Peyer's patch (tissue), 4 donors: ENCODE measurements at places on chromosomes 7 and 10.

GRCh38 chr7:127928852-127929251, 102.4 kb downstream of the LRRC4 start:
- DNase-seq = no peak

DNA sequence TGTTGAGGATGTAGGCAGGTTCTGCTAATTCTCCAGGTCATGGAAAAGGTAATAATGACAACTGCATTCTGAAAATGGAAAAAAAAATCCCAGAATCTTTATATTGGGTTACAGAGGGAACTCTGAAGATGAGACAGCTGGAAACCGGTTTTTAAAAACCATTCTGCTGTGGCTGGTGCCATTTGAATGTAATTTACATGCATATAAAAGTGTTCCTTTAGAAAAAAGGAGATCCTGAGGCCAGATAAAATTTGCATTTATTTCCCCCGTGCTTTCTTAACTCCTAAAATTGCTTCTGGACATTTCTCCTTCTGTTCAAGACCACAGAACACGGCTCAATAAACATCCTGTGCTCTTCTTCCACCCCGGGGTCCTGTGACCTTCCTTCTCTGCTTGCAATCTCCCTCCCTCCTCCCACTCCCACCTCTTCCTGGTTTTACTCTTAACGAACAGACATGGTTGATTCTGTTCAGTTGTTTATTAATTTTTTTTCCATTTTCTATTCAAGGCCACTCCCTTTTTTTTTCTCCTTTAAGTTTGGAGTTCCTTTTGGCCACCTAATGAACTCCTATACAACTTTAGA, 41.6 kb downstream of the SH2D4B start:
- DNase-seq = no peak

- DNase-seq = no peak
Measured at GRCh38 chr7:30249316-30249715, 35.1 kb upstream of the ZNRF2 start.

DNA sequence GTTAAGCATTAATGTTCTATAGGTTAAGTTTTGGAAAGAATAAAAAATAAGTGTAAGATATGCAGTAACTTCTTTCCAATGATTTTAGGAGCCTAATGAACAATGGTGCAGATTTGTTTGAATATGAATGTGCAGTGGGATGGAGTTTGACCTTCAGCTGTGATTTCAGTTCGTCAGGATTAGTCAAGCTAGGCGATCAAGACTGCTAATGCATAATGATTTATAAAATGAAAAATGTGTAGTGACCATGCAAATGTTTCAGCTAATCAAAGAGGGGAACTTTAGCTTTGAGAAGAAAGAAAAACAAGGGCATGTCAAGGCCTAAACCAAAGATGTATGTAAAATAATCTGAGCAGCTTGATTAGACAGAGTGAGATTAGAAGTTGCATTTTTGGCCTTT, 208.5 kb downstream of the FOXP2 start:
- DNase-seq = no peak

DNA sequence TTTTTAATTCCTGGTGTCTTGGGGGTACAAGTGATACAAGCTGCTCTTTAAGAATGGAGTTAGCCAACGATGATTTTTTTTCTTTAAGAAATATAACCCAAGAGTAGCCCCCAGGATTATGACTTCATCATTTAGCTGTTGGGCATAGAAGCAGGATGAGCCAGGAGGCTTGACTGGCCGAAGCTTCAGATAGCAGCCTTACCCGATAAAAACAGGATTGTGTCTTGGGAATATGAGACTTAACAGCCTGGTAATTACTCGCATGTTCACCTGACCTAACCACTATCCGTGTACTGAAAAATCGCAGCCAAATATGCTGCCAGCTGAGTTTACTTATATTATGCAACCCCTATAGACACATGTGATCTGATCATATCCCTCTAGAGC, 346.0 kb upstream of the BMPER start:
- DNase-seq = no peak

GRCh38 chr7:38502289-38502688, 128.9 kb downstream of the AMPH start:
- no peak for DNase-seq
